ENCODE measurements at places on chromosomes 6 and 20. TPM values are rescaled to one million over a fixed set of nuclear protein-coding genes. Genes with fewer than 3 reads are reported as not detected.

The OTOR gene
- total RNA-seq: not detected

The EXOC2 gene
- 69.1 TPM for total RNA-seq

The KHDC1L gene
- total RNA-seq: not detected

The SLC22A16 gene
- total RNA-seq: not detected

The SPATA25 gene
- total RNA-seq: 2.2 TPM

The RREB1 gene
- 19.5 TPM for total RNA-seq

Measured in SK-MEL-5 (cell line).